ENCODE measurements at places on chromosomes 12 and 14.

GRCh38 chr14:31937730-31938346, 139.3 kb upstream of the ARHGAP5 start:
- no peak for DNase-seq

GRCh38 chr14:63276492-63277342, 42.0 kb downstream of the GPHB5 start:
- peak; percentile 45 for DNase-seq

- DNase-seq: no peak
These were observed 116.4 kb downstream of the EML1 start for GRCh38 chr14:99909513-99910064.

DNA sequence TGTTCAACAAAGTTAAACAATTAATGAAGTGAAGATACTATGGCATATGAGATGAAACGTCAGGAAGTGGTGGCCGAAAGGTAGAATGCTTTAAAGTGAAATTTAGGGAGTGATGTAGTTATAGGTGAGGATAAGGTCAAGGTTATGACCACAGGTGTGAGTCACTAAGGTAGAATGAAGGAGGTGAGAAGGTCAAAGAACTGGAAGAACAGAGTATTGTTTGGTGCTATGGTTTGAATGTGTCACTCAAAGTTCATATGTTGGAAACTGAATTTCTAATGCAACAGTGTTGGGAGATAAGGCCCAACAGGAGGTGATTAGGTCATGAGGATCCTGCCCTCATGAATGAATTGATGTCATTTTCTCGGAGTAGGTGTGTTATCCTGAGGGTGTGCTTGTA, 293.6 kb downstream of the NELL2 start:
- DNase-seq: no peak

- no peak for DNase-seq
These were observed 40.1 kb upstream of the STRAP start for GRCh38 chr12:15842108-15842507.

DNA sequence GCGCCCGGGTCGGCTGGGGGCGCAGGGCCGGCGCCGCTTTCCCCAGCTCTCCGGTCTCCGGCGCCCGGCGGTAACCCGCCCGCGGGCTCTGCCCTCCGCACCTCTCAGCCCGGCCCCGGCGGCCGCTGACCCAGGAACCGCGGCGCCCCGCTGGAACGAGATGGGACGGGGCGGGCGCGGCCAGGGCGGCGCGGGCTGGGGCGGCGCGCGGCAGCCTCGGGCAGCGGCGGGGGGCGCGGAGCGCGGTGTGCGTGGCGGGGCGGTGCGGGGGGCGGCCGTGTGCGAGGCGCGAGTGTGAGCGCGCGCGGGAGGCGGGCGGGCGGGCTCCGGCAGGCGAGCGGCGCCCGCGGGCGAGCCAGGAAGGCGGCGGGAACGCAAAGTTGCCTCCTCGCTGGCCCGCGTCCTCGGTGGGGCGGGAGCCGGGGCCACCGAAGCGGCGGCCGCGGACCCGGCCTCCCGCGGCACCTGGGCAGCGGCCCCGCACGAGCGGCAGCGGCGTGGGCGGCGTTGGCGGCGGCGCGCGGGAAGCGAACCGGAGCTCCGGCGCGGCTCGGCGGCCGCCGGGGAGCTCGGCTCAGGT, 671 bp upstream of the DIO3 start:
- DNase-seq: no peak

GRCh38 chr14:68627050-68627867, 165.6 kb downstream of the ZFP36L1 start:
- no peak for DNase-seq

DNA sequence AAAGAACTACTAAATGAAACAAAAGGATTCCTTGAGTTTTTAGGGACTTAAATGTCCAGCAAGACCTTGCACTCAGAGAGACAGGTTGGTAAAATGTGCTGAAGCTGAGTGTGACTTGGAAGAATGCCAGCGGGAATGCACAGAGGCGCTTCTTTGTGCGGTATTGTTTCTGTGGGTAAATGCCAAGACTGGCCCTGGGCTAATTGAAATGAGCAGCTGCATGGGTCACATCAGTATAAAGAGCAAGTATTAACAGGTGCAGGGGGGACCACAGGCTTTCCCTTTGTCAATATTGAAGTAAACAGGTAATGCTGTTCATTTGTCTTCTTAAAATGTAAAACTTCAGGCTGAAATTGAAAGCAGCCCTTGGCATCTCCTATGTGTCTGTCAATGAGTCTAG, 74.3 kb downstream of the LMO3 start:
- peak; percentile 47 for DNase-seq

DNA sequence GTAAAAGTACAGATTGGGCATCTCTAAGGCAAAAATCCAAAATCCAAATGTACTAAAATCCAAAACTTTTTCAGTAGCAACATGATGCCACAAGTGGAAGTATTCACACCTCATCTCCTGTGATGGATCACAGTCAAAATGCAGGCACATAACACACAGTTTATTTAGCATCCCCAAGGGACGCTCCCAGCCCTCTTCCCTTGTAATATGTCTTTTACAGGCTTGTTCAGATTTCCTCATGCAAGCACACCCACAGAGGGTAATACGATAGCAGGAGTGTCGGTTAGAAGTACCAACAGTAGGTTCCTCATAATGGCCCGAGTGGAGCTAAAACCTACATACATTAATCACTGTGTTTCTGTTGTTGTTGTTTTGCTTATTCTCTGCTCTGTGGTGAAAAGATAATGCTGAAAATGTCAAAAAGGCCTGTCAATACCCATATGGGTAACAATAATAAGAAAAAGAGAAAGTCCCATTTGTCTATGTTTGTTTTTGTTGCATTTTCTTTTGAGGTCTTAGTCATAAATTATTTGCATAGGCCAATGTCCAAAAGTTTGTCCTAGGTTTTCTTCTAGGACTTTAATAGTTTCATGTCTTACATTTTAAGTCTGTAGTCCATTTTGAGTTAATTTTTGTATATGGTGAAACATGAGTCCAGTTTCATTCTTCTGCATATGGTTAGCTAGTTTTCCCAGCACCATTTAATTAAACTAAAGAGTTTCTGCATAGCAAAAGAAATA, 133.1 kb downstream of the LRIG3 start:
- DNase-seq: peak; percentile 16

GRCh38 chr12:71445071-71445470, 5.5 kb downstream of the LGR5 start:
- no peak for DNase-seq

DNA sequence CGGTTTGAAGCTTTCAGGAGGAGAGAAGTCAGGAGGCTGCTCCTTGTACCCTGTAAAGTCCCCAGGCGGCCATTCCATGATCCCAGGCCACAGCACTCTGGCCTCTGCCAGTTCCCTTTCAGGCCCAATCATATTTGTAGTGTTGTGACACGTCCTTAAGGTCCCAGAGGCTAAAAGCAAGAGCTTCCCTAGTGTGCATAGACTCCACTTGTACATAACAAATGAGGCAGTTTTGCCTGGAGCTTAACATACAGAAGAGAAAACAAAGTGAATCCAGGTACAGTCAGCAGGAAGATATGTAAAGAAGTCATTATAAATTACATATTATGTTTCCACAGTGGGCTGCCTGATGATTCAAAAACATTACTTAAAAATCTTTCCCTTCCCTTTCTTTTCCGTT, 81.1 kb upstream of the RPH3A start:
- DNase-seq: no peak

DNA sequence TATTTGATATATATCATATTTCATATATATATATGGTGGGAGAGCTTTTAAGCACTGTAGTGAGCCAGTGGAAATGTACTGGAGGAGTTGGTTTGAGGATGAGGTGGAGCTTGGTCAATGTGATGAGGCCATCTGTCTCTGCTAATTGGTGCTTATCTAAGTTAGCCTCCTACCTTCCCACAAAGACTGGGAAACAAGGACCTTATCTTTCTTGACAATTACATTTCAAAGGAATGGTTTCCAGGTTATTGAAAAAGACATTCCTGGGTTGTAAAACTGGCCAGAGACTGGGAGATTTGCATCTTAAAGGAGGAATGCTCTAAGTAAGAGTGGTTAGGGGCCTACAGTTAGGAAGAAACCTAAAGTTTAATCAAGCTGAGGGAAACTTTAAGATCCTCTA, 212.8 kb upstream of the SYT1 start:
- DNase-seq: no peak

GRCh38 chr12:42015051-42015461, 129.6 kb downstream of the GXYLT1 start:
- DNase-seq: no peak

GRCh38 chr12:117129391-117129790, 30.2 kb upstream of the TESC start:
- no peak for DNase-seq

DNA sequence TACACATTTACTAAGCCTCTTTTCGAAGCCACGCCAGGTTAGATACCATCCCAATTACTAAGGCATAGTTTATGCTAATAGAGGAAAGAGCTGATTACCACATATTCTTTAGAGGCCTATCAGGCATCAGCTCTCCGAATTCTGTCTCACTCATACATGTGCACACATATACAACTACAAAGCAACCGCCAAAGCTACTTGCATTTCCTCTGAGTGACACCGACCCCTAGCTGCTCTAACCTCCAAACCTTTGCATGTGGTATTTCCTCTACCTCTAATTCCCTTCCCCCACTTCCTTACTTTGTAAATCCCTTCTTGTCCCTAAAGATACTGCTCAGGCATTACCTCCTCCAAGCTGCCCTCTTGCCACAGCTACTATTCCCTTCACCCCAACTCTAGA, 107.2 kb downstream of the DUSP6 start:
- no peak for DNase-seq

- no peak for DNase-seq
These were observed 266.9 kb downstream of the CCDC91 start for GRCh38 chr12:28456934-28457710.

GRCh38 chr14:71650187-71650755, 282.0 kb upstream of the RGS6 start:
- no peak for DNase-seq

DNA sequence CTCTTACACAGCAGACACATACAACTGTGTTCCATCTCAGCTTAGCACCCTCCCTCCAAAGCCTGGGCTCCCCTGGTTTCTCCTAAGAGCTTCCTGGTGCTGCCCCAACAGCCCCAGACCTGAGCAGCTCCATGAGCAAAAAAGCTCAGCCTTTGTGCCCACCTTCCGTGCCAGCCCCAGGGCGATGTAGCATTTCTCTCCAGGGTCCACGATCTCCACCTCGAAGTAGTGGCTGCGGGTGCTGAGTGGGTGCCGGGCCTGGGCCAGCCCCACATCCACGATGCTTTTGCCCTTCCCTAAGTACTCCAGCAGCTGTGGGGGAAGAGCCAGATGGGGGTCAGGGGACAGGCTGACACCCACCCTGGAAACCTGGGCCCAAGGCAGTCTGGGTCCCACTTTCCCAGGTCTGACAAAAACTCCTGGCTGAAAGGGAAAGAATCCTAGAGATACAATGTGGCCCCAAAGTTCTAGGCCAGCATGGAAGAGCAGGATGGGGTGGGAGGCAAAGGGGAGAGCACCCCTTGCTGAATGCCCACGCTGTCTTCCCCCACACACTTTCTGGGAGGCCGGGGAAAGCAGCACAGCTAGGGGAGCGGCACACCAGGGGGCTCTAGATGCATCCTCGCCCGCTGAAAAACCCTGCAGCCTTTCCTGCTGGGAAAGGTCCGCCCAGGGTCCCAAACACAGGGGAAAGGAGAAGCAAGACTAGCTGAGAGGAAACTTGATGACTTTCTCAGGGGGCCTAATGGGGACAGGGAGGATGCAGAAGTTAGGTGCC, 11.0 kb downstream of the SPRYD3 start:
- DNase-seq: no peak

GRCh38 chr14:86015511-86015910, 485.6 kb downstream of the FLRT2 start:
- no peak for DNase-seq

DNA sequence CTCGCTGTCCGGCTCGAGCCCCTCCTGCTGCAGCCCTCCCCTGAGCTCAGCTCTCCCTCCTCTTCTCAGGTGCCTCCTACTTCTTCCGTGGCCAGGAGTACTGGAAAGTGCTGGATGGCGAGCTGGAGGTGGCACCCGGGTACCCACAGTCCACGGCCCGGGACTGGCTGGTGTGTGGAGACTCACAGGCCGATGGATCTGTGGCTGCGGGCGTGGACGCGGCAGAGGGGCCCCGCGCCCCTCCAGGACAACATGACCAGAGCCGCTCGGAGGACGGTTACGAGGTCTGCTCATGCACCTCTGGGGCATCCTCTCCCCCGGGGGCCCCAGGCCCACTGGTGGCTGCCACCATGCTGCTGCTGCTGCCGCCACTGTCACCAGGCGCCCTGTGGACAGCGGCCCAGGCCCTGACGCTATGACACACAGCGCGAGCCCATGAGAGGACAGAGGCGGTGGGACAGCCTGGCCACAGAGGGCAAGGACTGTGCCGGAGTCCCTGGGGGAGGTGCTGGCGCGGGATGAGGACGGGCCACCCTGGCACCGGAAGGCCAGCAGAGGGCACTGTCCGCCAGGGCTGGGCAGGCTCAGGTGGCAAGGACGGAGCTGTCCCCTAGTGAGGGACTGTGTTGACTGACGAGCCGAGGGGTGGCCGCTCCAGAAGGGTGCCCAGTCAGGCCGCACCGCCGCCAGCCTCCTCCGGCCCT, 22.8 kb downstream of the MMP17 start:
- DNase-seq: no peak

- no peak for DNase-seq
These were observed 115.4 kb downstream of the KLHL28 start for GRCh38 chr14:44846232-44846824.

DNA sequence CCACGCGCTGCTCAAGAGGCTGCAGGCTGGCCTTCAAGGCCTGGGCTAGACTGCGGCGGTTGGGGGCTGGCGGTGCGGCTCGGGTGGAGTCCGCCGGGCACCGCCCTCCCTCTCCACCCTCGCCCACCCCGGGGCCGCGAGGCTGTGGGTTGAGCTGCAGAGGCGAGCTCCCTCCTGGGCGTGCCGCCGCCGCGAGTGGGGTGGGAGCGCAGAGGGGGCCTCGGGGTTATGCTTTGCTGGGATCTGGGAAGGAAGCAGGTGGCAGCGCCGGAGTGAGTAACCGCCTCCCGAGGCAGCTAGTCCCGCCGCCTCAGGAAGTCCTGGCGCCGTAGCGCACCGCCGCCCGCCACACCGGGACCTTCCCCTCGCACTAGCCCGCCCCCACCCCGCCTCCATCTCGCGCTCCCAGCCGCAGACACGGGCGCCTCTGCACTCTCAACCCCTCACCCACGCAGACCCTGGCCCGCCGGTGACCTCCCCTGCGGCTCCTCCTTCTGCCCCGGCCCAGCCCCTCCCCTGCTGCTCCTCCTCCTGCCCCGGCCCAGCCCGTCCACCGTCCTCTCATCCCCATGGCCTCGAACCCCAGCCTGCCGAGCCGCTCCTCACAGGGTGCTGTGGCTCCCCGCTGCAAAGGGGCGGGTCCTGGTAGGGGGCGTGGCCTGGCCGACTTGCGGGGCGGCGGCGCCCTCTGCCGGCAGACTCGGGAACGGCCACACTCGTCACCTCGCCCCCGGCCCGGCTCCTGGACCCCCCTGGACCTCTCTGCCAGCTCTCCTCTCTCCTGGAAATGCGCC, 16.6 kb downstream of the TAMALIN start:
- DNase-seq: no peak
